ENCODE measurements at places on chromosomes 12 and 14. TPM values are rescaled to one million over a fixed set of nuclear protein-coding genes. Genes with fewer than 3 reads are reported as not detected.
A peak's percentile ranks its signal among the peaks of the same experiment; 100 is the strongest.

DNA sequence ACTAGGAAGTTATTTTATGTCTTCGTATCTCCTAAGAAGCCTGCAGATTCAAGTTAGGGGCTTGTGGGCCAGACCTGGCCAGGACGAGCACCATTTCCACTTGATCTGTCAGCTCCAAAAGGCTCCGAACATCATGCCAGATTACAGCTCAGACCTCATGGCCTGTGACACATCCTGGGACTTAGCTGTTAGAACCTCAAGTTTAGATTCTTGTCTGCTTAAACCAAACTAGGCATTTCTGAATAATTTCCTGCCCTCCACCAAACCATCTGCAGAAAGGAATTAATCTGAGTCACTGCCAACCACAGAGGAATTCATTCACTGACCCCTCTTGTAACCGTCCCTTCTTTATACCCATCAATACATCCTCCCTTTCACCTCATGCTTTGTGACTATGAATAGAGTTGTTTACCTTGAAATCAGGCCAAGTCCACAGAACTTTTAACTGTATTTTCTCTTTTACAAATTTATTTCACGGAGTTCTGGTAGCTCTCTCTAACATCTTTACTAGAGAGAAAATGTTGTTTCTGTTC lies 120.3 kb downstream of the FBXL14 start:
- no peak for DNase-seq

DNA sequence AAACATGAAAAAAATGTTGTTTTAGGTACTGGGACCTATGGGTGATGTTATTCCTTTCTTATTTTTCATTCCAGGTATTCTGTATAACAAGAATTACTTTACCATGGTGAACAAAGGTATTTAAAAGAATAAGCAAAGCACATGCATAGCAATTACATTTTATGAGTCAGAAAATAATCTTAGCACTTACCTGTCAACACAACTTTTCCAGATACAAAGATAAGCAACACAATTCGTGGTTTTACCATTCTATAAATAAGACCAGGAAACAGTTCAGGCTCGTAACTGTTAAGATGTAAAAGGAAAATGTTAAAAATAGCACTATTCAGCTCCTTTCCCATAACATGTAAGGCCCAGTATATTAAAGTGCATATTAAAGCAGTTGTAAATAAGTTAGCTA lies 12.3 kb upstream of the ATG14 start:
- no peak for DNase-seq

The PROX2 gene
- not detected for total RNA-seq

GRCh38 chr14:85438481-85438942 lies 91.4 kb upstream of the FLRT2 start:
- no peak for DNase-seq

DNA sequence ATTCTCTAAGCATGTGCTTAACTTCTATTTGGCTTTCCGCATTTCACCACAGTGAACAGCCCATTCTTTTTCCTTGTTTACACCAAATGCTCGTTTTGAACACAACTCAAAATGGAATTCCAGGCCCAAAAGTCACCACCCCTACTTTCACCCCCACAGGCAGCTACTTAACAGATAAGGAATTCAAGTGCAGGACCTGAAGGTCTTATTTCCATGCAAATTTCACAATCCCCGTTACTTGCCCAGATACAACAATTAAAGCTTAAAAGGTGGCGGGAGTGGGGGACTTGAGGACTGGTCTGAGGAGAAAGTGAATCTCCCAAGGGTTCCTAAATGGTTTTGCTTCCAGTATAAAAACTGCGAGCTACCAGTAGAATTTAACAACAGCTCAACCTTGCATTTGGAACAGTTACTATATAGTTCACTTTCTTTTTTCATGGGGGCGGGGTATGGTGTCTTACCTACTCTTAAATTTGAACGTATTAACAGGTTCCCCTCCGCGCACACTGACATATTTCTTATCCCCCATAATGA lies 3.7 kb downstream of the USP44 start:
- peak; percentile 23 for DNase-seq

- no peak for DNase-seq
Observed at GRCh38 chr14:55881577-55882241, 236.5 kb upstream of the PELI2 start.

DNA sequence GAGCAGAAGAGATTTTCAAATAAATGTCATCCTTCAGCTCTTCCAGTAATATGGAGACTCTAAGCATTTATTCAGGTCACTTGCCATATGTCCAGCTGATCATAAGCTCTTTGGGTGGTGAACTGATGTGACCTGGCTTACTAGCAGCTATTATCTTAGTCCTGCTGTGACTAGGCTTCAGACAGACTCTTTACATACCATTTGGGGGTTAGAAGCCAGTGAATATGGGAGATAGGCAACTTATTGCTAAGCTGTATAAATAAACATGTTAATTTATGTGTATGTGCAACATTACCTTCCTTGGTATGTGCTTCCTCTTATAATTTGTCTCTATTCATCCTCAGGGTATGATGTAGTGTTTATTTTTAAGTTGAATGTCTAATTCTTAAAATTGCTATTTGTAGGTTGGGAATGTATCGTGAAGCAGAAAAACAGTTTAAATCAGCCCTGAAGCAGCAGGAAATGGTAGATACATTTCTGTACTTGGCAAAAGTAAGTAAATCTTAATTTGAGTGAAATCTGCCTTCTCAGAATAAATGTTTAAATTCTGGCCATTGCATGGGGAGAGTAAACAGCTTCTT lies 32.4 kb downstream of the TTC8 start:
- peak; percentile 19 for DNase-seq

GRCh38 chr14:61147381-61147821 lies 133.7 kb downstream of the TMEM30B start:
- DNase-seq, result no peak

DNA sequence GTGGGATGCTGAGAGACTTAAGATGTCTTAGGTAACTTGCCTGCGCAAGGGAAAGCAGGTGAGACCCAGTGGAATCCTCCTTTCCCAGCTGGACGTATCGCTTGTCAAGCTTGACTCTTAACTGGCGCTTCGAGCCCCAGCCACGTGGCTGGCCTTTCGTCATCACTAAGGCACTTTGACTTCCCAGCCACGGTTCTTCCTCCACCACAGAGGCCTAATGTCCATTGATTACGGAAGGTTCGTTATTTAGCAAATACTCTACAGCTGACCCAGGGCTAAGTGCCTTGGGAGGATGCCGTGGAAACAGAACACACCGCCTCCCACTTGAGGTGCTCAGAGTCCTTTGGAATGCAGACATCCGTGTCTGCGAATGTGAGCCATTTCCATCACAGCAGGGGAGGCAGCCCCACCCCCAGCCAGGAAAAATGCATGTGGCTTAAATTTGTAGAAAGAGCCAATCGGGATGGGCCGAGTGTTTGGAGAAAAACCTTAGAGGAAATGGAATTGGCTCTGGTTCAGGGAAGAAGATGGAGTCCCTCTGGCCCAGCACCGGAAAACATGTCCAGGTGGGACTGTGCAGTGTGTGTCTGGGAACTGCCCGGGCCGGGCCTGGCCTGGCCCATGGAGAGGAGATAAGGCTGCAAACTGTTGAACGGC lies 115.7 kb downstream of the PLXNC1 start:
- DNase-seq, result no peak

- no peak for DNase-seq
Observed at GRCh38 chr12:70774055-70774454, 136.8 kb upstream of the PTPRB start.

- no peak for DNase-seq
Observed at GRCh38 chr12:119102714-119103113, 76.0 kb upstream of the HSPB8 start.

The P3H3 gene
- 25.0 TPM for total RNA-seq

- no peak for DNase-seq
Observed at GRCh38 chr12:3171195-3171591, 94.0 kb downstream of the TSPAN9 start.

- no peak for DNase-seq
Observed at GRCh38 chr14:41285186-41285748, 321.4 kb upstream of the LRFN5 start.

GRCh38 chr12:27979145-27979544 lies 6.6 kb upstream of the PTHLH start:
- DNase-seq, result no peak

GRCh38 chr14:92585981-92586937 lies 72.7 kb downstream of the RIN3 start:
- no peak for DNase-seq
